ENCODE measurements at places on chromosomes 7 and 10.

DNA sequence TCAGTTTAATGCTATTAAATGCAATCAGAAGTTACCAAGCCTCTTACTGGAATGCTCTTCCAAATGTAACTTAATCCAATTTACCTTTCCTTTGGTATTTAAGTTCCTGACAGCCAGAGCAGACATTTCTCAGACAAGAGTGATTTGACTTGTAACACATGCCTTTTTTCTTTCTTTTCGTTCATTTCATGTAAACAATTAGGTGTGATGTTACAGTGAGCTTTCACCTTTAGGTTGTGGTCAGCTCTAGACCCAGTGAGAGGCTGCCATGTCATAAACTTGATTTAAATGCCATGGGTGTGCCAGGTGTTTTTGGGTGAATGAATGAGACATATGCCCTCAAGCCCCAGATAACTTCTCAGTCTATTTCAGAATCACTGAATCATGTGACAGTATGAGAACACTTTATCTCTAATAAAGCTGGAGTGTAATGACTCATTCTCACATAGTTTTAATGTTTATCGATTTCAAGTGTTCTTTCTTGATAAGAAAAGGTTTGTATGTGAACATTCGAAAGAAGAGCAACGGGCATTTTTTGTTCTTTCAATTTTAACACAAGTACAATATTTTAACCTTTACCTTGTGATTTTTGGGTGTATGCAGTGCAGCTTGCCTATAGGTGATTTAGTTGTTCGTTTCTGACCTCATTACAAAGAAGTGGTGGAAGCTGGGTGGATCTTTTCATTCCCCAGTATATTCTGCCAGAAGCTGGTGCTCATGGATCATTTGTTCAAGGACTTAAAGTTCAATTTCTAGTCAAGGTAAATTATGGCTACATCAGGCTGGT is 61.5 kb downstream of the CHN2 start:
- DNase-seq: no peak

GRCh38 chr10:96701265-96701664 is 19.0 kb downstream of the PIK3AP1 start:
- DNase-seq: no peak

DNA sequence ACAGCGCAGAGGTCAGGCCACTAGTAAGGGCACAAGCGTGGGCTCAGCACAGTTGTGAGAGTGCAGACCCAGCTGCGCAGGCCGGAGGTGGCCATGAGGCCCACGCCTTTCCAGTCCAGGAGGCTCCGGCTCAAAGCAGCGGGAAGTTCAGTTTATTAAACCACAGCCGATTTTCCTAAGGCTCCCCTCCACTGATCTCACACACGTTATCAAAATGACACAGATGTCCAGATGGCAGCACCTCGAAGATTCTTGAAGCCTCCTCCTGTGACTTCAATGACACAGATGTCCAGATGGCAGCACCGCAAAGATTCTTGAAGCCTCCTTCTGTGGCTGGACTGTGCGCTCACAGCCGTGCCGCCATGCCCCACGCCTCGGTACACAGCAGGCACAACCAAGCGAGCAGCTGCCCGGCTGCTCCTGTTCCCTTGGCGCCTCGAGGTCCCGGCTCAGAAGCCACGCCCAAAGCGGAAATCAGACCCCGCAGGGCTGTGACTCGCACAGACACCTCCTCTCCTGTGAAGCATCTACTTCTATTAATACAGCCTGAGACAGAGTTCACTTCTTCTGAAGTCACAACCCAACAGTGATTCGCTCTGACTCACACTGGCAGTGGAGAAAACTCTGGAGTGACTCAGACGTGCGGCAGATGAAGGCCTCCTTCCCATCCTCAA is 122.7 kb downstream of the MAD1L1 start:
- DNase-seq: no peak

DNA sequence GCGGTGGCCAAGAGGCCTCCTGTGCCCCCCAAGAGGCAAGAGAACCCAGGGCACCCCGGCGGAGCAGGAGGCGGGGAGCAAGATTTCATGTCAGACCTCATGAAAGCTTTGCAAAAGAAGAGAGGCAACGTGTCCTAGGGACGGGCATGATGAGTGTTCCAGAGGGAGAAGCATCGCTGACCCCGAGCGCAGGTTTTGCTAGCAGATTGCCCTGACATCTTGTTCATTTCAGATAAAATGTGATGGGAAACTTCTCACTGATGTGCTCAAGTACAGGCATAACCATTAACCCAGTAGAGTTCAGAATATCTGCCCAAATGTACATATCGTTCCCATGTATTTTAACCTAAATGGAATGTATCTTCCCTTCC is 129.2 kb downstream of the APBB1IP start:
- no peak for DNase-seq

GRCh38 chr10:122591736-122592135 is 31.2 kb downstream of the DMBT1 start:
- DNase-seq: no peak

DNA sequence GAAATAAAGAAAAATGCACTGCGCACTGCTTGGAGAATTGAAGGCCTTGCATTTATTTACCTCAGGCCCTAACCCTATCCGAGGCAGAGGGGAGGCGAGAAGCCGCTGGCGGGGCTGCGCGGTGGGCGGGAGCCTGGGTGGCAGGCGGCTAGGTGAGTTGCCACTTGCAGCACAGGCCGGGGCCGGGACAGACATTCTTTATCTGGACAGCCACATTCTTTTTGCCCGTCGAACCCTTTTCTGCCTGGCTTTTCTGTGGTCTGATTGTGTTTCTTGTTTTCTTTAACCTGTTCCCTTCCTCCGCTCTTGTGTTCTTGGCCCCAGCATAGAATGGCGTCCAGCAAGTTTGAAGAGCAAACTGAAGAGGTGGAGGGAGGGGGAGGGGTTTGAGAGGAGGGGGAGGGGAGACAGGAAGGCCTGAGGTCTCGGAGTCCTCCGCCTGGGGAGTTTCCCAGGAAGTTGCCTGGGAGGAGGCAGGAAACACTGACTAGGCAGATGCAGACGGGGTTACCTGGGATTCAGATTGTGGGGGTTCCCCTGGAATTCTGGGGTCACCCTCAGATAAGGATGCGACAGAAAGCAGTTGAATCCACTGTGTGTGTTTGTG is 5.1 kb downstream of the SHH start:
- no peak for DNase-seq

GRCh38 chr7:1974290-1975101 is 258.2 kb downstream of the MAD1L1 start:
- DNase-seq: peak; percentile 19

- no peak for DNase-seq
Measured at GRCh38 chr7:74525881-74526280, 72.2 kb downstream of the GTF2IRD1 start.

DNA sequence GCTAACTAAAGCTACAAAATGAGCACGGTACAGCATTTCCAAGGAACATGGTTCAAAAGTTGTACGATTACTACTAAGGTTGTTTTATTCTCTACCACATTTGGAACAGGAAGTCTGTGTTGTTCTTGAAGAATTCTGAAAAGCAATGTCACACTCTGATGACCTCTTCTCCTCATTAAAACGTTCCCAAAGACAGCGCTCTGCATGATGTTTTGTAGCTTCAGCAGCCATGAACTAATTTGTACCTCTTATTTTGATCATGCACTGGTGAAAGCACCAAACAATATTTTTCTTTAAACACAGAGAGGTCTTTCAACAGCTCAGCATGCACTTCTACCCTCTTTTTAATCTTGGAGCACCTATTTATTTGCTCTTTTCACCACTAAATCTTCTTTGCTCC is 75.0 kb upstream of the TES start:
- no peak for DNase-seq

GRCh38 chr10:60237977-60238758 is 151.5 kb downstream of the ANK3 start:
- no peak for DNase-seq

- peak; percentile 75 for DNase-seq
Measured at GRCh38 chr7:149414745-149415390, 46.0 kb downstream of the ZNF777 start.

- peak; percentile 65 for DNase-seq
Measured at GRCh38 chr10:104274762-104275721, 6.1 kb downstream of the GSTO2 start.

DNA sequence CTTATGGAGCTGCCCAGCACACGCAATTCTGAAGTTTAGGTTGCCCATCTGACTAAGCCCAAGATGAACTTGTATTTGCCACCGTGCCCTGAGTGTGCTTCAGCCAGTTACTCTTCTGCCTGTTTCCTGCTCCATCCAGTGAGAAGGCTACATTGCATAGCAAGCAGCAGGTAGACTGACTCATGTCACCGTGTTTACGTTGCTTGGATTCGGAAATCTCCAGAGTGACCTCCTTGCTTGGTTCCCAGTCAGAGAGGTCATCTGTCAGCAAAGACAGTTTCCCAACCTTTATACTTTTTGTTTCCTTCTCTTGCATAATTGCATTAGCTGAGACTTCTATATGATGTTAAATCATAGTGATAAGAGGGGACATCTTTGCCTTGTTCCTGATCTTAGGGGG is 30.9 kb downstream of the NACAD start:
- DNase-seq: no peak

- DNase-seq: peak; percentile 1
Measured at GRCh38 chr7:1696671-1697498, 26.8 kb downstream of the ELFN1 start.

- no peak for DNase-seq
Measured at GRCh38 chr7:43318188-43318770, 205.8 kb downstream of the HECW1 start.

- DNase-seq: no peak
Measured at GRCh38 chr7:537911-538634, 18.4 kb upstream of the PDGFA start.

- no peak for DNase-seq
Measured at GRCh38 chr7:122622682-122623081, 76.2 kb downstream of the RNF133 start.

- no peak for DNase-seq
Measured at GRCh38 chr7:2729031-2729892, 41.3 kb downstream of the AMZ1 start.

- DNase-seq: peak; percentile 47
Measured at GRCh38 chr7:100407285-100408180, 21.0 kb downstream of the ZCWPW1 start.

DNA sequence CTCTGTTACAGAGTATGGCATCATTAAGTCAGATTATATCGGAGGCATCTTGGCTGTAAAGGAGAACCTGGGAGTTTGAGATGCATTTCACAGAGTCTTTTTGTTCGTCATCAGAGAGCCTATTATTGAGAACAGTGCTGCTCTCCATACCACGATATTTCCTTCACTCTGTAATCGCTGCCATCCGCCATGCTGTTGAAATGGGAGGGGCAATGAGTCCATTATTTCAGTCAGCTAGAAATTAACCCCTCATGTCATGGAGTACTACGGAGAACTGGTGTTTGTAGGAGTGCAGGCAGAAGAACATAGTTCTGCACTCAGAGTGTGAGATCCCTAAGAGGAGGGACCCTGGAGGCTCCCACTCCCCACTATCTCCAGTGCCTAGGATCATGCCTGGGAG is 59.2 kb downstream of the SLC16A12 start:
- no peak for DNase-seq

DNA sequence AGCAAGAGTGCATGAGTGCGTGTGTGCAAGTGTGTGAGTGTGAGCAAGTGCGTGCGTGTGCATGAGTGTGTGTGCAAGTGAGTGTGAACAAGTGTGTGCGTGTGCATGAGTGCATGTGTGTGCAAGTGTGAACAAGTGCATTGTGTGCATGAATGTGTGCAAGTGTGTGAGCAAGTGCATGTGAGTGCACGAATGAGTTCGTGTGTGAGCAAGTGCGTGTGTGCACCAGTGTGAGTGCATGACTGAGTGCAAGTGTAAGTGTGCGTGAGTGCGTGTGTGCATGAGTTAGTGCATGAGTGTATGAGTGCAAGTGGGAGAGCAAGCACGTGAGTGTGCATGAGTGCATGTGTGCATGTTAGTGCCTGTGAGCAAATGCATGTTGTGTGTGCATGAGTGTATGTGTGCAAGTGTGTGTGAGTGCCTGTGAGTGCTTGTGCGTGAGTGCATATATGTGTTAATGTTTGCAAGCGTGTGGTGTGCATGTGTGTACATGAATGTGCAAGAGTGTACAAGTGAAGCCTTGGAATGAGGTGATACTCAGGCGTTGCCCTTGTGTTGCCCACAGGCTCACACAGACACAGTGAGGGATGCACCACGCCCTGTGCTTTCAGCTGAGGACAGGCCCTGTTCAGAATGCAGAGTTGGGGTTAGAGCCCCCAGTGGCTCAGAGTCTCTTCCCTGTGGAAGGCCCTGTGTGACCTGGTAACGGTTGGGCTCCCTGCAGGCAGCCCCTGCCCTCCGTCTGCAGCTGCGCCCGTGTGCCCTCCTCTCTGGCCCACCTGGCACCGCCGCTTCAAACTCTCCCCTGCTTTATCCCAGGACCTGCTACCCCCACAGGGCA is 97.1 kb downstream of the NKX6-2 start:
- no peak for DNase-seq

GRCh38 chr10:101227429-101228152 is 1.7 kb downstream of the LBX1 start:
- no peak for DNase-seq

DNA sequence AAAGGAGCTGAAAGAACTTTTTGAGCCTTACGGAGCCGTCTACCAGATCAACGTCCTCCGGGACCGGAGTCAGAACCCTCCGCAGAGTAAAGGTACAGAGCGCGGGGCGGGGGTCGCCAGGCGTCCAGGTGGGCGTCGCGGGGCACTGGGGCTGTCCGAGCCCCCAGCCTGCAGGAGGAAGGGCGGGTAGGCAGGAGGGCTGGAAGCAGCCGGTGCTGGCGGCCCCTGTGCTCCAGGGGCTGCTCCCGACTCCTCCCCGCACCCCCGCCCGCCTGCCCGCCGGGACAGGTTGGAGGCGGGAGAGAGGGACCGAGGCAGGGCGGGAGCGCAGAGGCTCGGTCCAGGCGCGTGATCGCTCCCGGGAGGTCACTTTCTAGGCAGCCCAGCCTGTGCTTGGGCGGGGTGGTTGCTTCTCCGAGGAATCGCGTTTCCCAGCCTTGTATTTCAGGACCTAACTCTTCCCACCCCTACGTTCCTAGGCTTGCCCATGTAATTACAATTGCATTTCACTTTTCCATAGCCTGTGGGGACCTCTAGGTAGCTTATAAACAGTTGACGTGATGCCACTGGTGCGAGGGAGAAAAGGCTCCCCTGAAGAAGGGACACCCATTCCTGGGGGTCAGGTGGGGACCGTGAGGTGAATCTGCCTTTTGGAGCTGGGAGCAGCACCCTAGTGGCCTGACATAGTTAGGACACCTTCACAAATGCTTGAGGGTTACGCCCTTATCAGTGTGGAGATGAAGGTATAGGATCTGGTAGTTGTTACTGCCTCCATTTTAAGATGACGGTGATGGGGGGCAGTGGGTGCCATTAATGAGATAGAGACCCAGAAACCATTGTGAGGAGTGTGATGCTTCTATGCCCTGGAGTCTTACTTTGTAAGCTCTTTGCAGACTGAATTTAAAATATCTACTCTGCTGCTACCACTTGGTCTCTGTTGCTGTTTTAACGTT is 148.2 kb downstream of the CELF2 start:
- DNase-seq: peak; percentile 53
